Activated CD4-positive, alpha-beta T cell treated with anti-CD3 and anti-CD28 coated beads, Interleukin-2, amount 50 U/mL, for 1 hour (primary cell): ENCODE measurements at places on chromosomes 2 and 18.

DNA sequence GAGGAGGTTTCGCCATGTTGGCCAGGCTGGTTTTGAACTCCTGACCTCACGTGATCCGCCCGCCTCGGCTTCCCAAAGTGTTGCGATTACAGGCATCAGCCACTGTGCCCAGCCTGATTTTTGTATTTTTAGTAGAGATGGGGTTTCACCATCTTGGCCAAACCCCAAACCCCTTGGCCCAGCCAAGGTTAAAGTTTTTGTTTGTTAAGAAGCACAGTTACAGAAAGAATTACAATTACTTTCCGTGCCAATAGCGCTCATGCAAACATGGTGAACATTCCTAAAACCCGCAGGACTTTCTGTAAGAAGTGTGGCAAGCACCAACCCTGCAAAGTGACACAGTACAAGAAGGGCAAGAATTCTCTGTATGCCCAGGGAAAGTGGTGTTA lies 26.1 kb downstream of the ITSN2 start:
- no peak for DNase-seq

- DNase-seq, result no peak
Measured at GRCh38 chr18:46190667-46191066, 86.5 kb downstream of the HAUS1 start.

- DNase-seq, result no peak
Measured at GRCh38 chr2:95393901-95394300, 8.6 kb upstream of the FAHD2A start.

DNA sequence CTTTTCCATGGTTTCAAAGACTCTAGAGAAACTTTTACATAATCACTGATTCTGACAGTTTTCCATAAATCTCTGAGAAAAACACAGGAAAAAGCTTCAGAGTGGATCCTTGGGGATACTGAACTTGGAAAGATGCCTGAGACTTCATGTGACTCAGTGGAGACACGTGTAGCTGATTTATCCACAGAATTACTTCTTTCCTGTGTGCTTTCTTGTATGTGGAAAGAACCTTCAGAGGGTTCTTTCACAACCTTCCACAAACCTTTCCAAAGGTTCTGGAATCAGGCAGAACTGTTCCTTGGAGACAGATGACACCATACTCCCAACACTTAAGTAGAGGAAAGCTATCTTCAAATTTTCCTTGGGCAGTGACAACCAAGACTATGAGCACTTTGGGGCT lies 207.2 kb downstream of the RND3 start:
- no peak for DNase-seq

GRCh38 chr18:35030277-35030989 lies 10.8 kb upstream of the MAPRE2 start:
- no peak for DNase-seq

GRCh38 chr2:40773291-40773690 lies 321.4 kb upstream of the SLC8A1 start:
- DNase-seq, result no peak

DNA sequence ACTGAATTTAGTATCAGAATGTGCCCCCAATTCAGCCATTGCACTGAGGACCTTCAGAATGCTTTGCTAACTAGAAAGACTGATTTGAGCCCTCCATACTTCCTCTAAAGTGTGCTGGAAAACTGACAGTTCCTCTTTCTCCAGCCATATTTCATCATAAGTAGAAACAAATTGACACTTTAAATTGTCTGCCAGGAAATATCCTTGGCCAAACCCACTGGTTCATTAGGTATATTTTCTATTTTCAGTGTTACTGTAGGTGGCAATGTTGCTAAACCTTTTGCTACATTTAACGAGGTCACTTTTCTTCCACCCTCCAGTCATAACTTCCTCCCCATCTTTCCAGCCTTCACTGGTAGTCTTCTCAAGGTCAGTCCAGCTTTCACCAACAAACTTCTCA lies 21.5 kb downstream of the SP5 start:
- no peak for DNase-seq

GRCh38 chr2:54503192-54503591 lies 47.1 kb downstream of the SPTBN1 start:
- DNase-seq, result peak; percentile 8

DNA sequence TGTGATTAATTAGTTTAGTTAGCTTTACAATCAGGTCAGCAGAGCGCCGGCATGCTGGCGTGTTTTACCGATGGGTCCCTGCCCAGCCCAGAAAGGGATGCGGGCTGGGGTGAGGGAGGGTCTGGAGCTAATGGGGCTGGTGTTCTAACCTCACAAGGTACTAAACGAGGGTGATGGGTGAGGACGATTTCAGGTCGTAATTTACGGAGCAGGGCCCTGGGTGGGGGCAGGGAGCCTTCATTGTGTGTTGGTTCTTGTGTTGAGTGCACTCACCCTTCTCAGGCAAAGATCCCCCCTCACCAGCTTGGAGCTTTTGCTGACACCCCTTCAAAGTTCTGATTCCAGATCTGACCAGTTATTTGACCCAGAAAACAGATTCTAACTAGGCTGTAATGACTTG lies 39.5 kb downstream of the PTGR3 start:
- DNase-seq, result no peak

DNA sequence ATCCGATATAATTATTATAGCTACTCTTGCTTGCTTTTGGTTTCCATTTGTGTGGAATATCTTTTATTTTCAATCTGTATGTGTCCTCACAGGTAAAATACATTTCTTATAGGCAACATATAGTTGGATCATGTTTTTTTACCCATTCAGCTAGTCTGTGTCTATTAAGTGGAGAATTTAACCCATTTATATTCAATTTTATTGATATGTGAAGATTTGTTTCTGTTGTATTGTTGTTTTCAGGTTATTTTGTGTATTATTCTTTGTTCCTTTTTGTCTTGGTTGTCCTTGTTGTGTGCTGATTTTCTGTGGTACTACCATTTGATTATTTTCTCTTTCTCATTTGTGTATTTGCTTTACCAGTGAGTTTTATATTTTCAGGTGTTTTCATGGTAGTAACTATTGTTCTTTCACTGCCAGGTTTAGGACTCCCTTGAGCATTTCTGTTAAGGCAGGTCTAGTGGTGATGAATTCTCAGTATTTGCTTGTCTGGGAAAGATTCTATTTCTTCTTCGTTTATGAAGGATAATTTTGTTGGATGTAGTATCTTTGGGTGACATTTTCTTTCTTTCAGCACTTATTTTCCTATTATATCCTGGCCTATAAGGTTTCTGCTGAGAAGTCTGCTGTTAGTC lies 95.4 kb downstream of the ANKRD12 start:
- no peak for DNase-seq

GRCh38 chr2:98454073-98454472 lies 9.4 kb downstream of the INPP4A start:
- DNase-seq, result no peak

- DNase-seq, result no peak
Measured at GRCh38 chr2:237501892-237502513, 15.0 kb downstream of the MLPH start.

DNA sequence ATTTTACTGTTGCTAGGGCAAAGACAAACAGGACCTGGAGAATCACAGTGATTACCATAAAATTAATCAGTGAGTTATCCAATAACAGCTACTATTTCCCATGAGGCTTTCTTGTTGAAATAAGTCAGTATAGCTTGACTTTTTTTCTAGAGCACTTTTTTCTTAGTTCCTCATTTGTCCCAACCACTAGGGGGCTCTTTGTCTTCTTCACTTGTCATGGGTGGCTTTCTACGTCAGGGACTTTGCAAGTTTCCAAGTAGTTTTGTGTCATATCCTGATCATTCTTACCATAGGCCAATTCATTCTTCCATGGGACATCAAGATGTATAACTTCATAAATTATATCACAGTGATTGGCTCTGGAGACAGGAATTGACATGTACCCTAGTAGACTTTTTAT lies 1019.6 kb upstream of the PIK3C3 start:
- no peak for DNase-seq

DNA sequence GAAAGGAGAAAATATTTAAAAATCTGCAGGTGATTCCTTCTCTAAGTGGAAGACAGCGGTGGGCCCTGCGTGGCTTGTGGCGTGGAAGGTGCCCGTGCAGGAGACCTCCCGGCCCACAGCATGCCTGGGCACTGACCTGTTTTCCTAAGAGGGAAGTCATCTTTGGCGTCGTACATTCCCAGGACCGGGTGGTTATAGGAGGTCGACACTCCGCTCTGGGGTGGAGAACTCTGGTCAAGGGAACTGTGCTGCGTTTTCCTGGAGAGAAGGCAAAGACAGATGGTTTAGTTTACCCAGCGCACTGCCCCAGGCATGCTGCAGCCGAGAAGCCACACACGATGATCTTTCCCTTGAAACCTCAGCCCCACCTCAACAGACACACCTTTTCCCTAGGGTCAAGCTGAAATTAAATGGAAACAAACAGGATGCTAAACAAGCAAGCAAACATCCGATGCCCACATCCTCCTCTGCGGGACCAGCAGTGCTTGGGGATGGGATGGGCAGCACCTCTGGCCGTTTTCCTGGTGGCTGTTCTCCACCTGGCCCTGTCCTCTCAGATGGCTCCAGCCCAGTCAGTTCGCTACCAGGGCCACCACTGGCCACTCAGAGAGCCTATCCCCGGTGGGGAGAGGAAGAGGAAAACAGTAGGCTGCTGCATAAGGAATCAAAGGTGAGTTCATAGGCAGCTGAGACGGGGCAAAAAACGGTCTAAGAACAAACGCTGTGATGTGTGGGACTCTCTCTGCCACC lies 244.1 kb downstream of the HDAC4 start:
- DNase-seq, result no peak

- DNase-seq, result no peak
Measured at GRCh38 chr2:223442847-223443246, 159.3 kb downstream of the SCG2 start.

DNA sequence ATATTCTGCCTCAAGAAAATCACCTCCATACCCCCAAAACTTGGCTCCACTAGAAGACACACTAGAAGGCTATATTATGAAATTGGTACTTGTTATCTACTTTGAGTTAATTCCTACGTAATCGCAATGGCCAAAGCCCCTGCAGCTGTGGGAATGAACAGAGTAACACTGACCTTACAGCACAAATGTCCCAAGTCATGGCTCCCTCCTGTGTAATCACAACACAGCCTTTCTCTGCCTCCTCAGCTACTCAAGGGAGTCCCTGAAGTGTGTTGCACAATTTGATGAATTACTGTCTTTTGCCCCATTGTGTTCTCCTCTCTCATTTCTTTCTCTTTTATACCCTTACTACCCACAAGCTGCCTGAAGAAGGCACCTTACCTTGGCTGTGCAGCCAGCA lies 375.2 kb downstream of the ARHGAP15 start:
- no peak for DNase-seq

GRCh38 chr2:12948231-12948960 lies 231.7 kb downstream of the TRIB2 start:
- DNase-seq, result no peak

DNA sequence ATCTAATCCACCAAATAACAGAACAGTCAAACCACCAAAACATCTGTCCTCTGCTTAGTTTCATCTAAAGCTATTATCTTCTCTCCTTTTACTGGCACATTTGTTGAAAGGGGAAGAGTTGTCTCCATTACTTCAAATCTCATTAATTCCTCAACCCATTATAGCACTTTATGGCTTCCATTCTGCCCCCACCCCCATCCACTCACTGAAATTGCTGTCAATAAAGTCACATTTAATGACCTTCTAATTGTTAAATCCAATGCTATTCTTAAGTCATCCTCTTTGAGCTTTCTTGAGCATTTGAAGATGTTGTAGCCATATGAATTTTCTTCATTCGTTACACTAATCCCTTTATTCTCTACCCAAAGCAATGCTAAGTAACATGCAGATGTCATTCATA lies 5.2 kb downstream of the OXER1 start:
- no peak for DNase-seq

DNA sequence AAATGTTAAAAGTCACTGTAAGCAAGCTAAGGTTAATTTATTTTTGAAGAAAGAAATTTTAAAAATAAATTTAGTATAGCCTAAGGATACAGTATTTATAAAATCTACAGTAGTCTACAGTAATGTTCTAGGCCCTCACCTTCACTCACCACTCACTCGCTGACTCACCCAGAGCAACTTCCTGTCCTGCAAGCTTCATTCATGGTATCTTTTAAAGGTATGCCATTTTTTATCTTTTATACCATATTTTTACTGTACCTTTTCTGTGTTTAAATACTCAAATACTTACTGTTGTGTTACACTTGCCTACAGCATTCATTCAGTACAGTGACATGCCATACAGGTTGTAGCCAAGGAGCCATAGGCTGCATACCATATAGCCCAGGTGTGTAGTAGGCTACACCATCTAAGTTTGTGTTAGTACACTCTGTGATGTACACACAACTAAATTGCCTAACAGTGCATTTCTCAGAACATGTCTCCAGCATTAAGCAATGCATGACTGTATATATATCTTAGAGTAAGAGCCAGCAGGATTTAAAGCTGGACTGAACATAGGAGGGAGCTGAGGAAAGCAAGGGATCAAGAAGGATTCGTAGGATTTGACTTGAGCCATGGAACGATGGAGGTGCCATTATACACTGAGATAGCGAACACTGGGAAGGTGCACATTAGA lies 83.1 kb upstream of the KLF7 start:
- no peak for DNase-seq

DNA sequence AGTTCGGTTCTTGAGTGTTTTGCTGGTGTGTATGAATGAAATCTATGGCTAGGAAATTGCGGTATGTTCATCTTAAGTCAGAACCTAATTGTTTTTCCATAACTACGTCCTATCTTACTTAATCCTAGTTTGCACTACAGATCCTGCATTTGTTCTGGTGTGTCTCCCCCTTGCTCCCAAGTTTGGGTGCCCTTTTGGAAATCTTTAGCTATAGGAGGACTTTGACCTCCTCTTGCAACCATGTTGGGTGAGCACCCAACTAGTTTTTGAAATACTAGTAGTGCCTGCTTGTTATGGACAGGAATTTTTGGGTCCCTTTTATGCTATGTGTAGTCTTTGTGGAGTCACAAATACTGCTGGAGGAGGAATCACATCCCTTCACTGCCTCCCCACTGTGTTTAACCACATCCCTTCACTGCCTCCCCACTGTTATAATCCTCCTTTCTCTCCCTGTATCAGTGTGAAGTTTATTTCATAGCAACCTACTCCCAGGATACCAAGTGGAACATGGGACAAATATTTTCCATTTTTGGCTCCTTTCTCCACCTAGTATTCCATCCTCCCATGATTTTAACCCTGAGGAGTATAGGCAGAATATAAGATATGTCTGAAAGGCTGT lies 26.3 kb upstream of the COBLL1 start:
- no peak for DNase-seq

GRCh38 chr2:72933646-72934151 lies 16.4 kb downstream of the EMX1 start:
- DNase-seq, result no peak

DNA sequence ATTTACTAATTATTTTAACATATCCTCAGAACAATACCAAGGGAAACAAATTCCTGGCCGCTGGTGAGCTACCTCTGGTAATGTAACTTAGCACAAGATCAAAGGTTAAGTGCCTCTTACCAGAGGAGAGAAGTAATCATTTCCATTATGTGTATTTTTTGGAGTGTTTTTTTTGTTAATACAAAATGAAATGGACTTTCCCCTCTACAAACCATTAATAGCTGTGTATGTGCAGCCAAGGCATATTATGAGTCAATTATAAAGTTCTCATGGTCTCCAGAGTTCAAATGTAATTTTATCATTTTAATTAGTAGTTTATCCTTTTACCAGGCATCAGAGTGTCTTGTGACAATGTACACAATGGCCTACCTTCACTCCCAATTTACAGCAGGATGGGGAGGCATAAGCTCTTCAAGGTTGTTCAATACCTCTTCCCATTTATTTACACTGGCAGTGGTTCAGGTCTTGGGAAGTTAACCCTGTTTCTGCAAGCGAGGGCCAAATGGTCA lies 242.2 kb downstream of the TGIF1 start:
- DNase-seq, result no peak
